ENCODE measurements at places on chromosomes 13 and 19.

- no peak for DNase-seq
Observed at GRCh38 chr19:50928831-50929230, 17.6 kb upstream of the KLK4 start.

DNA sequence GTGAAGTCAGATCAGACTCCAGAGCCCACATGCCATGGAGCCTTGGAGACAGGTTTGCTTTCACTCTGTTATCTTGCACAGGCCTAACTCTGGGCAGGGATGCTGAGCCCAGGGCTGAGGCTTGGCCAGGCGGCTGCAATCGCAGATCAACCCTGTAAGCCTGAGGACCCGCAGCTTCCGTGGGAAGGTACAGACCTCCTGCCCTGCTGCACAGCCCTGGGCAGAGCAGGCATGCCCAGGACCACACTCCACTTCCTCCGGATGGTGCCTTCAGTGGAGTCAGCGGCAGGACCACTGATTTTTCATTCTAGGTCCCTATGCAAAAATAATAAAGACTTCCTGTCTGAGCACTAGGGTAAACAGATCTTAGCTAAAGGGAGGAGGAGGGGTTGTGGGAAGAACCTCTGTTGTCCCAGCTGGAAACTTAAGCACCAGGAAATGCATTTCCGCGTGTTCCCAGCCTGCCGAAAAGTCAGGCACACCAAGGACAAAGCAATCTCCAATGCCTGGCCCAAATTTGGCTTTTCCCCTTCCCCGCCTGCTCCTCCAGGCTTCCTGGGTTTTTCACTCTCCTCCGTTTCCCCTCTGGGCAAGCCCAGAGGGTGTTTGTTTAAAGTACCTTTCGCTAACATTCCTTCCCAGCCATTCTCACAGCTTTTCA, 87.3 kb downstream of the KCTD15 start:
- no peak for DNase-seq

DNA sequence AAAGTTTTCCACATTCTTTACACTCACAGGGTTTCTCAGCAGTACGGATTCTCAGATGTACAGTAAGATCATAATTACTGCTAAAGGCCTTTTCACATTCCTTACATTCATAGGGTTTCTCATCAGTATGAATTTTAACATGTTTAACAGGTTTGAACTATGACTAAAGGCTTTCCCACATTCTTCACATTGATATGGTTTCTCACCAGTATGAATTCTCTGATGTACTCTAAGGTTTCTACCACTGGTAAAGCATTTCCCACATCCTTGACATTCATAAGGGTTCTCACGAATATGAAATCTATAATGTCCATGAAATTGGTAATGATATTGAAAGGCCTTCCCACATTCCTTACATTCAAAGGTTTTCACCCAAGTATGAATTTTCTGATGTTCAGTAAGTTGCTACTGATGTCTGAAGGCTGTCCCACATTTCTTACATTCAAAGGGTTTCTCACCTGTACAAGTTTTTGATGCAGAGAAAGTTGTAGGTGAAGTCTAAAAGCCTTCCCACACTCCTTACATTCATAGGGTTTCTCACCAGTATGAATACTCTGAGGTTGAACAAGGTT, 22.0 kb downstream of the ZNF780B start:
- no peak for DNase-seq

GRCh38 chr13:73704587-73704986, 429.6 kb downstream of the KLF12 start:
- no peak for DNase-seq

GRCh38 chr13:81393721-81394120, 1052.8 kb upstream of the SPRY2 start:
- no peak for DNase-seq
